ENCODE measurements at places on chromosomes 3 and 15.

DNA sequence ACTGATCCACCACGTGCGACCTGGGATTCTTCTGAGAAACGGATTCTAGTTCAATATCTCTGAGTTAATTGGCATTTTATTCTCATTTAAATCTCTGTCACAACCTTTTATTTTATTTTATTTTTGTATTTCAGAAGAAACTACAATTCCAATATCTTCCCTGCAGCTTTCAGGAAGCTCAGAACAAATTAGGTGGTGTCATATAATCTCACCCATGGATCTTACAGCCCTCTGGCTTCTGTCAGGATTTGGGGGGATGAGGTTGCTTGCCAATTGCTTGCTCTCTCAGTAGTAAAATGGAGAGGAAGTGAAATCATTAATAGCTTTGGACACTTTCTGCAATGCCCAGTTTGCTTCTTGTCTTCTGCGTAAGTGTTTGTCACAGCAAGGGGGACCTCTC, 205.4 kb downstream of the TLE3 start:
- no peaks in the 10 kb centered on the region for H3K4me1 ChIP-seq
- no peak overlapping the region for H3K4me3 ChIP-seq
- DNase-seq, result no peak
- peaks cover 7% of the 10 kb centered on the region for H3K27me3 ChIP-seq
- no peaks in the 10 kb centered on the region for H3K36me3 ChIP-seq

GRCh38 chr3:127042634-127043033, 59.7 kb downstream of the PLXNA1 start:
- no peak overlapping the region for H3K4me3 ChIP-seq
- no peak overlapping the region for H3K27ac ChIP-seq
- peaks cover 7% of the 10 kb centered on the region for H3K27me3 ChIP-seq
- no peak for DNase-seq
- no peaks in the 10 kb centered on the region for H3K36me3 ChIP-seq

DNA sequence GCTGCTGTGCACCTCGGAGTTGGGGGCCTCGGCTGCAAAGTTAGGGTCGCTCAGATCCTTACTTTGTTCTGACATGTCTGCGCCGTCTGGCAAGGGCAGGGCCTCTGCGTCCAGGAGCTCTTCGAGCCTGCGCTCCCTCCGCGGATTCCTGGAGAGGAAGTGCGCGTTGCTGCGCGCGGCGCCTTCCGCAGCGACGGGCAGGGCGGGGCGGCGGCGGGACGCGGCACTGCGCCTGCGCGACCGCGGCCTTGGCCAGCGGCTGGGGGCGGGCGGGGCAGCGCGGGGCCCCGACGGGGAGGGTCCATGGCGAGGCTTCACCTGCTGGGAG, at the start of gene NDN:
TSS of gene NDN (minus strand) at position 163 of the 328 bp plus-strand sequence. CDS start at position 75, 88 bp downstream.
- no peaks in the 10 kb centered on the region for H3K4me1 ChIP-seq
- no peak within 1 kb of the TSS for H3K27ac ChIP-seq
- H3K36me3 ChIP-seq, result no peaks in the 10 kb centered on the region
- DNase-seq, result peak; percentile 26

DNA sequence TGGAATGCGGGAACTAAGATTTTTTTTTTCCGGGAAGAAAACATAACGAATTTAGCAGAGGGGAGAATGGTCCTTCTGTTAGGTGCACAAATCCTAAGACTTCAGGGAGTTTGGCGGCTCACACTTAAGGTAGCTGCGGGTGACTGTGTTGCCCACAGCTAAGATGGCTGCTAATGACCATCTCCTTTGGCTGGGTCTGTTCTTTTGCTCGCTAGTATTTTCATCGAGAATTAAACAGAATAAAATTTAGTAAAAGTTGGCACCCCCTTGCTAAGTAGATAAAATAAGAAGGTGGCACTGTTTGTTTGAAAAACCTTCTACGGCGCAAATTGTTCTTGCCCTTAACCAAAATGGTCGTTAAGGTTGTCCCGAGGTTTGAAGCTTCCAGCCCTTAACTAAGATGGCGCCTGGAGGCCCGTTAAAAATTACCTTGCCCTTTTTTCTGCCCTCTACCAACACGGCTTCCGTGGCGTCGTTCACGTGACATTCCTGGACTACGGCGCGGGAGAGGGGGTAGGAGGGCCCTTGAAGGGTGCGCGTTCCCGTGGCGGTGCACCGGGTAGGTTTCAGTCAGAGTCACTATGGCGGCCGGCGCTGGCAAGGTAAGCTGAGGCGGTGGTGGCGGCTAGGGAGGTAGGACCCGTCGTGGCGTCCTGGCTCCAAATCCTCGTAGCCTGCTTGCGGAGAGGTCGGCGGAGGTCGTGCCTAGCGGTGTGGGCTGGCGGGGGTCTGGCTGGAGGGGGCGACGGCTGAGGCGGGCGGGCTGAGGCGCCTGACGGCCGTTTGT, at the start of gene SLMAP:
TSS of gene SLMAP (plus strand) at position 569 of the 787 bp plus-strand sequence. CDS start 1,343 bp downstream, outside the sequence.
- no peaks in the 10 kb centered on the region for H3K27me3 ChIP-seq
- H3K4me1 ChIP-seq, result peaks cover 28% of the 10 kb centered on the region
- H3K4me3 ChIP-seq, result peak within 1 kb of the TSS; percentile 97
